Astrocyte of the spinal cord (primary cell): ENCODE measurements at places on chromosomes 2 and 18.

- no peak for DNase-seq
Measured at GRCh38 chr2:48982887-48983435, 171.4 kb downstream of the FSHR start.

- no peak for DNase-seq
Measured at GRCh38 chr2:31236433-31237205, 2.7 kb downstream of the EHD3 start.

GRCh38 chr2:228444161-228444560, 262.7 kb upstream of the SPHKAP start:
- DNase-seq: no peak

GRCh38 chr2:84741182-84741822, 139.6 kb downstream of the TRABD2A start:
- peak; percentile 13 for DNase-seq

DNA sequence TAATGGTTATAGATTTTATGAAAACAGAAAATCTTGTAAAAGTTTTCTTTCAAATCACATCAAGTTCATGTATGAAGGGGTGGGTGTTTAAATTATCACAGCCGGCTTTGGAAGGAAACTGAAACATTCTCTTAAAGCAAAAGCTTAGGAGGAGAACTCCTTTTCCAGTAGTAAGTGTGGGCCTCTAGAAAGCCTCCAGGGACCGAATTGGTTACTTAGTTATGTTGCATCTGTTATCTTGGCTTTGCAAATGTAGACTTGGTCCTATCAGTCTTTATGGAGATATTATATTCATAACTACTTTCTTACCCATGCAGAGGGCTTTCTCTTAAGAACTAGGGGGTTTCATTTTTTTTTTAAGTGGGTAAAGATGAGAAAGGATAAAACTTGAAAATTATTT, 7.4 kb downstream of the NAB1 start:
- DNase-seq: no peak

DNA sequence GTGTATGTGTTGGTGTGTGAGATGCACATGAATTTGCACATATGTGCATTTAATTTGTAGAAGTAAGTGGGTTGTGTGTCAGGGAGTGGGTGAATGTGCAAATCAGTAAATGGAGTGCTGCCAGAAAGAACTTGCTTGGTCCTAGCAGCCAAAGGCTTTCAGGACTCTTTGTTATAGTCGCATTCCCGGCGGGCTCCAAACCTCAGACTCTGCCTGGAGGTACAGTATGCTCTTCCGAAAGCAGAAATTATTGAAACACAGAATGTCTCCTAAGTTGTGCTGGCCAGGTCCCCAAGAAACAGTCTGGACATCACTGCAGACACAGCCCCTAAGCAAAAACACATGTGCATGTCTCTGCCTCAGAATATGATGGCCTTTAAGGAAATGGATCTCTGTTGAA, 232.4 kb downstream of the INSIG2 start:
- no peak for DNase-seq

GRCh38 chr18:63578357-63578958, 8.7 kb upstream of the SERPINB13 start:
- peak; percentile 59 for DNase-seq

DNA sequence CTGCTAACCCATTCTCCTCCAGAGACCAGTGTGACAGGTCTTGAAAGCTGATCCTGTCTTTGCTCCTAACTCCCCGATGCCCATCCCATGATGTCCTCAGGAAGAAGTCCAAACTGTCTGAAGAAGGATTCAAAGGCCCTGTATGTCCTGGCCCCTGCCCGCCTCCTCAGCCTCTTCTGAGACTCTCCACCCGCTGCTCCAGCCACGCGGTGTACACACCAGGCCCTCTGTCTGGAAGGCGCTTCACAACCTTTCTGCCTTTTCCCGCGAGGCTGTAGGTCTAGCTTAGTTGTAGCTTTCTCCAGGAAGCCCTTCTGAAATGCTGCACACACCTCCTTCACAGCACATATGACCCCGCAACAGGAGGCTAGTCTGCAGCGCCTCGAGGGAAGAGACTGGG, 23.5 kb upstream of the CRYBA2 start:
- DNase-seq: no peak

DNA sequence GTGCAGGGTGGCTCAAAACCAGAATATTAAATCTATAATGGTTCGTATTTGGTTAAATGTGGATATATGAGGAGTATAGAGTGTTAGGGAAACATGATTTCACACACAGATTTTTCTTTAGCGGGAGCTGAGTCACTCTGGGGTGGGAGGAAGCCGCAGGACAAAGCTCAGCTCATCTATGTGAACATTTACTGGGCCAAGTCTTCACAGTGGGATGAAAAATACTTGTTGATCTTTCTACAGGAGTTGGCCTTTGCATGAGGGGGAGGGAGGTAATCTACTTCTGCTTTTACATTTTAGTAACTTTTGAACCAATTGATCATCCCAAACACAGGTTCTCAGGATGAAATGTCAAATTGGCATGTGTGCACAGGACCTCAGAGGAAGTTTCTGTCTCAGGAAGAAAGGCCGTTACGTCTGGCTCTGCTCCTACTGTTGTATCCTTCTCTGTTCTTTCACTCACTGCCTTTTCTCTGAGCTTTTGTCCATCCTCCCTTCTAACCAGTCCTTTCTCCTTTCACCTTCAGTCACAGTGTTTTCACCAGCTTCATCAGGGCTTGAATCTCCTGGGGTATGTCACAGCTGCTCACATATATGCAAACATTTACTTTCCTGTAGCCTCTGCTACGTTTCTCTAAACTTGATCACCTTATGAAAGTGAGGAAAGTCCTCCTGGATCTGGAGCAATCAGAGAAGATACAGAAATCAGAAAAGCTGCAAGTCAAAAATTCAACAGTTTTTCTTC, 943.3 kb upstream of the FANCL start:
- peak; percentile 73 for DNase-seq

DNA sequence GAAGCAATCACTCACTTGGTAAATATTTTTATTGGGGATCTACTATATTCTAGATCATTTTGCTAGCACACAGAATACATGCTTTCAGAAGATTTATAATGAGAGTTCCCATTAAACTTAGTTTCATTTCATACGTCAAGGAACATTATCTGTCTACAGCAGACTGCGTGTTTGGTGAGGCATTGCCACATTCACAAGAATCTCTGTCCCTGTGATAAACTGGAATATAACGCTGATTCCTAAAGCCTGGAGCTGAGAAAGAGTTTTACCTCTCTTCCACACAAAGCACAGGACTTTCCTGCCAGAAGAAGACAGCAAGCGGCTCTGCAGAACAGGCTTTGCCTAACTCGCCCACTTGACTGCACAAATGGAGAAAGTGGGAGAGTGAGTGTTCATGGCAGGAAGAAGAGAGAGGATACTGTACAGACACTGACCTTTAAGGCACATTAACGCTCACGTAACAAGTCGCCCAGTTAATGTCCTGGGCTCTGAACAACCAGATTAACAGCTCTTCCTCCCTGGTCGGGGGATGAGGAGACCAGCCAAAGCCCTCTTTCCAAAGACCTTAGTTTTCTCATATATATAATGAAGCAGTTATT, 356.2 kb downstream of the GPD2 start:
- DNase-seq: no peak

DNA sequence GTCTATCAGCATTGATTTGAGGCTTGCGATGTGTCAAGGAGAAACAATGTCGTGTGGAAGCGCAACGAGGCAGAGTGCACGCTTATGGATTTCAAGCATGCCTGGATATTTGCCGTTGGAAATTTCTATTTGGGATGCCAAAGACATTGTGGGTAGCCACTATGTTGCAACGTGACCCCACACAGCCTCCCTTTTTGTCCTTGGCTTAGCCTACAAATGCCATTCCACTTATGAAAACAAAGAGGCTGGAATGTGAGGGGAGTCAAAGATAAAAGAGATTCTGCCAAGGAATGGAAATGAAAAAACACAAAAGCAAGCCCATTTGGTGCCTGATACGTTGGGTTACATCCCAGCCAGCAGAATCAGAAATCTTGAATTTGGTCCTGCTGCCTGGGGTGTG, 721.2 kb downstream of the GALR1 start:
- no peak for DNase-seq

DNA sequence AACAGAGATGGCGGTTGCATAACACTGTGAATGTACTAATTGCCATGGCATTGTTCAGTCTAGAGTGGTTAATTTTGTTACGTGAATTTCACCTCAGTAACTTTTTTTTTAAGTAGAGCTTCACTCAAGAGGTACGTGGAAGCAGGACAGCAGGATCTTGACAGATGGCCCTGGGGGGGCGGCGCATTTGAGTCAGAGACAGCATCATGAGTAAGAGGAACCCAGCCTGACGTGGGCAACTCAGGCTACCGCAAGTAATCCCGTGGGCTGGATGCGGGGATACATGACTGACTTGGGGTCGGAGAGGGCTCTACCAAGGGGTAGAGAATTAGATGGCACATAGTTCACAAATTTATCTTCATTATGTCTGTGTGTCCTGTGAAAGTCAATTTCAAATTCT, 38.1 kb upstream of the DAPL1 start:
- DNase-seq: no peak

DNA sequence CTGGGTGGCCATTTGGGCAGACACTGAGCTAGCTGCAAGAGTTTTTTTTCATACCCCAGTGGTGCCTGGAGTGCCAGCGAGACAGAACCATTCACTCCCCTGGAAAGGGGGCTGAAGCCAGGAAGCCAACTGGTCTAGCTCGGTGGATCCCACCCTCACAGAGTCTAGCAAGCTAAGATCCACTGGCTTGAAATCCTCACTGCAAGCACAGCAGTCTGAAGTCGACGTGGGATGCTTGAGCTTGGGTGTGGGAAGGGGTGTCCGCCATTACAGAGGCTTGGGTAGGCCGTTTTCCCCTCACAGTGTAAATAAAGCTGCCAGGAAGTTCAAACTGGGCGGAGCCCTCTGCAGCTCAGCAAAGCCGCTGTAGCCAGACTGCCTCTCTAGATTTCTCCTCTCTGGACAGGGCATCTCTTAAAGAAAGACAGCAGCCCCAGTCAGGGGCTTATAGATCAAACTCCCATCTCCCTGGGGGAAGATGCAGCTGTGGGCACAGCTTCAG, 69.6 kb upstream of the WDSUB1 start:
- no peak for DNase-seq

DNA sequence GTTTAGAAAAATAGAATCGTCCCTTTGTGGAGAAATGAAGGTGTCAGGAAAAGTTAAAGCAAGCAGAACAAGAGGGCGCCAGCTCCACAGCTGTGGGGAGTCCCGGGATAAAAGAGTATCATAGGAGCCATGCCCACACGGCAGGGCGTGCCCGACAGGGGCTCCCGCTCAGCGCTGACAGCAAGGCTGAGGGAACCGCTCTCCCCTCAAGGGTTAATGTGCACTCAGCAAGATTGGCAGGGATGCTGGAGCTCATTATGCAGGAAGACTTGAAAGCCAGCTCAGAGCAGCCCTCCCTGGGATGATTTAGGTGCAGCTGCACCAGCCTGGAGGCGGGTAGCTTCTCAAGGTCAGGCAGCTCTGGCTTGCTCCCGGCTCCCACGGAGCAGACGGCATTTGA, 500.2 kb downstream of the EIPR1 start:
- DNase-seq: no peak

GRCh38 chr2:222606306-222606705, 49.6 kb downstream of the FARSB start:
- no peak for DNase-seq

GRCh38 chr2:205964111-205964761, 121.7 kb downstream of the INO80D start:
- no peak for DNase-seq

GRCh38 chr2:163723881-163724280, 11.9 kb downstream of the FIGN start:
- DNase-seq: no peak

DNA sequence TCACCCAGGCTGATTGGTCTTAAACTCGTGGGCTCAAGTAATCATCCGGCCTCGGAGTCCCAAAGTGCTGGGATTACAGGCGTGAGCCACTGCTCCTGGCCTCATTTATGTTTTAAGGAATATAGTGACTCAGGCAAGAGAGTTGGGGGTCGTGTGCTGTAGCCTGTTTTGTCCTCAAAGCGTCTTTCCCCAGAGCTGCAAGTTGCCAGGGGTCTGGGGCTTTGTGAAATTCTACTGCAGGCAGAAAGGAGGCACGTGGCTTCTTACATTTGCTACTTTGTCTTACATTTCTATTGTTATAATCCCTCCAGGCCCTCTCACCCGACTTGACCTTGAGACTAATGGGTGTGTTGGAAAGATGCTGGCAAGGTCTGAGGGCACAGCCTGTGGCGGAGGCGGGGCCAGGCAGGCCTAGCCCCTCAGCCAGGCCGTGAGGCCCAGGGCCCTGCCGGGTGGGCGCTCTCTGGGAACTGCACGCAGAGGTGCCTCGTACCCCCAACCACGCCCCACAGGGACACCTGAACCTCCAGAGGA, 85.8 kb upstream of the NDUFV2 start:
- DNase-seq: no peak

DNA sequence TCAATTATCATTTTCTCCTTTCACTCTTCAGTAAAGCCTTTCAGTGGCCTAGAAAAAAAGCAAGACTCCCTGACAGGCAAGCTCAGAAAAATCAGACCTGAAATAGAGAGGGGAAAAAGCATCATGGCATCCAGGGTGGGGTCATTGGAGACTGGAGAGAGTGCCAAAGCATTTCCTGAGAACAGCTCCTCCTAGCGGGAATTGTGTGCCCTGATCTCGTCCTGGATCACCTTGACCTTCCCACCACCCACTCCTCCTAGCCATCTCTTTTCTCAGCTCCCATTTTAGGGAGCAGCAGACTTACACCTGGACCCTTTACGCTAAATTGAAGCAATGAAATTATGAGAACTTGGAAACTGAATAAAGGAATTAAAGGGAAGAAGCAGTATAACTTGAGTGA, 176.6 kb downstream of the VWC2L start:
- no peak for DNase-seq

DNA sequence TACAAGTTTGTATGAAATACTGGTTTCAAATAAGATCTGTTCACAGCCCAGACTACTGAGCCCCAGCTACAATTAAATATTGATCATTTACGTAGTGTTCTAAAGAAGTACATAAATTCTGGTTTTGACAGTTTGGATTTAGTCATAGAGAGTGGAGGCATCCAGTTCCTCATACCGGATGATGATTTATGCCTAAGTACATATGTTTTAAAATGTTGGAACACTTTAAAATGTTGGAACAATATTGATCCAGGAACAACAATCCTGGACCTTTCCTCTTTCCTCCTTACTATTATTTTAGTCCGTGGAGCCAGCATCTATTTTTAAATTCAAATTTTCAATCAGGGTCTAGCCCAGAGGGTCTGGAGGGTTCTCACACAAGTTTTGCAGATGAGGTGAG, 22.8 kb upstream of the TTN start:
- no peak for DNase-seq

- DNase-seq: no peak
Measured at GRCh38 chr2:147389218-147389617, 455.6 kb upstream of the ACVR2A start.

GRCh38 chr2:187461294-187462261, 13.5 kb upstream of the CALCRL start:
- no peak for DNase-seq

DNA sequence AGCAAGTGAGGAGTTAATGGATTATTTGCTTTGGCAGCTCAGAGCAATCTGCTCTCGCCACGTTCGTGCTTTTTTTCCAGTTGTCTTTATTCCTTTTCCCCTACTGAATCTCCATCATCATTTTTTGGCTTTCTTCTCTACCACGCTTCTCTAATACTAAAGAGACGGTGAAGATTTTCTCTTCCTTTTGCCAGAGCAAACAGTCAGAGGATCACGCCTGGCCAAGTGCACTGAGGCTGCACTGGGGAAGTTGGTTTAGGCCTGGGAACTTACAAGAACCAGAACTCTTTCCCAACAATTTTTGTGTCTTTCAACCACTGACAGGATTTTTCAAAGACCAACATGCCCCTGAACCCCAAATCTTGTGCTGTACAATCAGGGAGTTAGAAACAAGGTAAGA, 172.3 kb downstream of the PID1 start:
- DNase-seq: no peak

- no peak for DNase-seq
Measured at GRCh38 chr18:46459789-46460455, 197.1 kb downstream of the LOXHD1 start.
